ENCODE measurements at places on chromosomes 11 and 22.

GRCh38 chr11:92917927-92918326 lies 51.5 kb upstream of the MTNR1B start:
- no peak for DNase-seq

DNA sequence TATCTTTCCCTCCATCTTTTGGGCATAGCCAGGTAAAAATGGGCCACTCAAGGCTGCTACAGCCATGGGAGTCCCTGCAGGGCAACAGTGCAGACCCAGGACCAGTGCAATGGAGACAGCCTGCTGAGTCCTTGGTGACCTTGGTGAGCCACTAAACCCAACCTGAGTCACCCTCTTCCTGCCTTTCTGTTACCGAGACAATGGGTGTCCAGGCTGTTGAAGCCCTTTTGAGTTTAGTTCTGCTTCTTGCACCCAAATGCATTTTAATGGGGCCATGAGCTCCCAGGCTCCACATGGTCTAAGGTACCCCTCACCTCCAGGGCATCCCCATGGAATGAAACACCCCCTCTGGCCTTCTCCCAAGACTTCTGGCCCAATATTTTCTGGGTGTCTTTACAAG lies 874 bp upstream of the PLAAT4 start:
- no peak for DNase-seq

GRCh38 chr11:35963911-35964310 lies 20.0 kb downstream of the LDLRAD3 start:
- DNase-seq, result no peak

DNA sequence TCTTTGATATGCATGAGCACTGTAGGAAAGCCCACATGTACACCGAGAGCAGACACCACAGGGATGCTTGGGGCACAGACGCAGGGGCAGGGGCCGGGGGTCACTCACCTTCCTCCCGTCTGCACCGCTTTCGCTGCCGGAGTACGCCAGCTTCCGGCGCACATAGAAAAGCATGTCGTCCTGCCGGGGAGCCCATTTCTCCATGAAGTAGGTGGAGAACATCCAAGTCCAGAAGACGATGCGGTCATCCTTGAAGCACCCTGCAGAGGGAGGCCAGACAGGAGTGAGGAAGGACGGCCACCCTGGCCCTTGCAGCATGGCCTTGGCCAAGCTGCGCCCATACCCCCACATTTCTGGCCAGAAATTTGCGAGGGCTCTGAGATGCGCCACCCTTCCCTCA lies 28.8 kb downstream of the KIAA0930 start:
- DNase-seq, result no peak

DNA sequence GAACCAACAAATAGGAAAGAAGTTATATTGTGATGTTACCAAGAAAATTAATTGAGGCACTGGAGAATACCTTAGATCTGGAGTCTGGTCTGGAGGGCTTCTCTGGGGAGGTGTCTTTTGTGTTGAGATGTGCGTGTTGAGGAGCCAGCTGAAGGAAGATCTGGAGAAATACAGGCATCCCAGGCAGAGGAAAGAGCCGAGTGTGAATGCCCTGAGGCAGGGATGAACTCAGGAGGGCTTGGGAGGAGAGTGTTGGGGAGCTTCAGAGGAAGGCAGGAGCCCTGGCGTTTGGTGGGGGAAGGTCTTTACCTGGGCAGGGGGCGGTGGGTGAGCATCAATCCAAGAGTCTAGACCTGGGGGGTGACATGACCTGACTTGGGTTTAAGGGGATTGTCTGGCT lies 13.1 kb downstream of the SYNGR1 start:
- peak; percentile 63 for DNase-seq

- no peak for DNase-seq
These were observed 368.4 kb upstream of the MTNR1B start for GRCh38 chr11:92601048-92601447.

DNA sequence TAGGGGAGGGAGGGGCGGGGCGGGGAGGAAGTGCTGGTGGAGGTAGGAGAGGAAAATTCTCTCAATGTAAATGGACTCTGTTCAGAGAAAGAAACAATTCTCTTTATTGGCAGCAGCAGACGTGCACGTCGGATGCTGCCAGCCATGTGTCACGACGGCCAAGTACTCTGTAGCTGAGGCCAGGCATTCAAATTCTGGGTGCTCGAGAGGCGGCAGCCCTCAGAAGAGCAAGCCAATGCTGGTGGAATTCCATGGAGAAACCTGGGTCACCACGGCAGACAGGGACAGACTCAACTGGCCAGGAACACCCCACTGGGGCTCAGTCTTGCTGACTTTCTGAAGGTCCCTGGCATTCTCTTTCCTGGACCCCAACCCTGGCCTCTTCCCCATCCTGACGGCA lies 90.8 kb downstream of the ABTB2 start:
- no peak for DNase-seq

DNA sequence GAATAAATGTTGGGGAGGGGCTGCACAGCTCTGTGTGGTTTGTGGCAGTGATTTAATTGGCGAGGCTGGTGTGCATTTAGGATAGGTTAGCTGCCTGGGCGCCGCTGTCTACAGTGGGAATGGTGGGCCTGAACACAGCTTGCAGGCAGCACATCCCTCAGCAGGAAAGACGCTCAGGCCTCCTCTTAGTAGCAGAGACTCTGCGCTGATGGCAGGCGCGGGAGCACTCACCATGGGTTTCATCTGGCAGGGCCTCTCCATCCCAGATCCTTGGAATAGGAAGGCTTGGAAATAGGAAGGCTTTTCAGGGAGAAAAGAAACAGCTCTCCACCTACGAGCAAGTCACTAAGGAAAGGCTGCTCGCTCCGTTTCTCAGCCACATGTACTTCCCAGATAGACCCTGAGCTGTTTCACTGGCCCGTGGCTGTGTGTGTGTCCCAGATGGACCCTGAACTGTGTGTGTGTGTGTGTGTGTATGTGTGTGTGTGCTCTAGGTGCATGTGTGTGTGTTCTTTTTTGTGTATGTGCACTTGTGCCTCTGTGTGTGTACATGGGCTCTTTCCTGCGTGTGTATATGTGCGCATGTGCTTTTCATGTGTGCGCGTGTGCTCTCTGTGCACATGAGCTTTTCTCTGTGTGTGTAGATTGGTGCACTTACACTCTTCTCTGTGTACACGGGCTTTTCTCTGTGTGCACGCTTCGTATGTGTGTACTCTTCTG lies 144.0 kb downstream of the TBC1D22A start:
- no peak for DNase-seq

- DNase-seq, result no peak
These were observed 1.5 kb downstream of the PRRG4 start for GRCh38 chr11:32831221-32831620.

DNA sequence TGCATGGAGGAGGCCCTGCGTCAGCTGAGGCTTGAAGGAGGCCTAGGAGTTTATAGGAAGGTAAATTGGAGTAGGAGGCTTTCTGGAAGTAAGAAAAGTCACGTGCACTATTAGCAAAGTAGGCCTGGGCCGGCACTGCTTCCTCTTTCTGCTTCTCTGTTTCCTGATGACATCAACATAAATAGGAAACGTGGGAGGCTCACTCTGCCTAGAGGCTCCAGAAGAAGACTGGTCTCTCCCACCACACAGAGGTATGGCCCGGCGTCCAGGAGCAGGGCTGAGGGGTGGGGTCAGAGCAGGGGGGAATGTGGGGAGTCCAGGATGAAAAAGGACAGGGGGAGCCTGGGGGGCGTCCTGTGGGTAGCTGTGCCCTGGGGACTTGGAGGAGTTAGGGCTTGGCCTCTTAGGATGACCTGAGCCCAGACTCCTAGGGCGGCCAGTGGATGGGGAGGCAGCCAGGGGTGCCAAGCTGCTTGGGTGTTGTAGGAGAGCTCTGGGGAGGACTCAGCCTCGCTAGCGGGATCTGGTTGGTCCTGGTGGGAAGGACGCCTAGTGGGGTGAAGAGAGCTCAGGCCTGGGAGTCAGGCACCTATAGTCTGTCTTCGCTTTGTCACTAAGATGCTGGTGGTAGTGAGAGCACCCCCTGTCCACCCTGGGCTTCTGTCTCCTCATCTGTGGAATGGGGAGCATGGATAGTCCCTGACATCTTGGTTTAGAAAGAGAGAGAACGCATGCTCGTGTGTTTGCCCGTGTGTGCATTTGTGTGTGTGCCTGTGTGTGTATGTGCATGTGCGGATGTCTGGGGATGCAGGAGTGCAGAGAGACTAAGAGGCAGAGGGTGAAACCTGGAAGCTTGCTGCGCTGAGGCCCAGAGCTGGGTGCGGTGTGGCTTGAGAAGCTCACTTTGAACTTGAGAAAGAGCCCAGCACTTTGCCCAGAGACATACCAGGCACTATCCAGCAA lies at the start of gene CSF2RB:
TSS of gene CSF2RB (plus strand) at position 202 of the 963 bp plus-strand sequence. CDS start 8,580 bp downstream, outside the sequence.
- DNase-seq, result no peak

- DNase-seq, result peak; percentile 50
These were observed 266.5 kb downstream of the TENM4 start for GRCh38 chr11:79174045-79175008.

GRCh38 chr22:26860301-26860700 lies 202.9 kb downstream of the MIAT start:
- no peak for DNase-seq

DNA sequence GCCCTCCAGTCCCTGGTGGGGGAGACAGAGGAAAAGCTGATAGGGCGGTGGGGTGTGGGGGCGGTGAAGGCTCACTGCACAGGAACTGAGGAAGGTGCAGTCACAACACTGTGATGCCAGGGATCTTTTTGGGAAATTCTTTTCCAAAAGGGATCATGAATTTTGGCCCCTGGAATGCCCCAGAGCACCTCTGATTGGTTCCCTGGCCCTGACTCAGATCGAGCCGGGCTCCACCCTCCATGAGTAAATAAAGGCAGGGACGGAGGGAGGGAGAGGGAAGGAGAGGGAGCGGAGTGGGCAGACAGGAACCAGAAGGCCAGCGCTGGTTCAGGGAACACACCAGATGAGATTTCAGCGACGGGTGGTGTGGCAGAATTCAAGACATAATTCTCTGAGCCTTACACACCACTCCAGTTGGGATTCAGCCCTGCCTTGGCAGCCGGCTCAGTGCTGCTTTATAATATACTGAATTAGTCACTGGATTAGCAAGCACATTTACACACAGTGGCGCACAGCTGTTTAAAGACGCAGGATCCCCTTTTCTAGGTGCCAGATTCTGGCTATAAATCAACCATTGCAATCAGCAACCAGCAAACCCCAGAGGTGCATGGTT lies 80.3 kb downstream of the ETS1 start:
- DNase-seq, result peak; percentile 76

- DNase-seq, result peak; percentile 70
These were observed 2.1 kb downstream of the PNPLA3 start for GRCh38 chr22:43925433-43926348.

DNA sequence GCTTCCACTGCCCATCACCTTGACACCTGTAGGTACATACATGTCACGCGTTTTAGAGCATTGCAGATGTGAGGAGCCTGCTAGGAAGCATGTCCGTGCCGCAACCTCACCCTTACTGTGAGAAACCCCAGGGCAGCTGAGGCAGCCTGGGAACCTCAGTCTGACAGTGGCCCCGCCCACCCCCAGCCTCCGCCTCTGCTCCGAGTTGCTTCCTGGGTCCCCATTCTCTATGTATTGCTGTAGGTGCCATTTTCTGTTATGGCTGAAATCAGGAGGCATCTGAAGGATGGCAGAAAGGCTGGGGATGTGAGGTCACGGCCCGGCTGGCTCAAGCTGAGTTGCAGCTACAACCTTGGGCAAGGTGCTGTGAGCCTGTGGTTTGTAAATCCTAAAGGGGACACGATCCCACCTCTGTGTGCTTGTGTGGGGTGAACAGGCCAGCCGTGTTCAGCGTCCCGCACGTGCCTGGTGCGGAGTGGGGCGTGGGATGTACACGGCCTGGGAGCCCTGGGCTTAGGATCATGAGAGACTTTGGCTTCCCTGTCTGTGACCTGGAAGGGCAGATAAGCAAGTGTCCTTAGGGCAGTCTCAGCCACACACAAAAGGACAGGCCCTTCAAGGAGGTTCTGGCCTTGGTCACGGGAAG lies 102.7 kb downstream of the PHF21B start:
- DNase-seq, result no peak

DNA sequence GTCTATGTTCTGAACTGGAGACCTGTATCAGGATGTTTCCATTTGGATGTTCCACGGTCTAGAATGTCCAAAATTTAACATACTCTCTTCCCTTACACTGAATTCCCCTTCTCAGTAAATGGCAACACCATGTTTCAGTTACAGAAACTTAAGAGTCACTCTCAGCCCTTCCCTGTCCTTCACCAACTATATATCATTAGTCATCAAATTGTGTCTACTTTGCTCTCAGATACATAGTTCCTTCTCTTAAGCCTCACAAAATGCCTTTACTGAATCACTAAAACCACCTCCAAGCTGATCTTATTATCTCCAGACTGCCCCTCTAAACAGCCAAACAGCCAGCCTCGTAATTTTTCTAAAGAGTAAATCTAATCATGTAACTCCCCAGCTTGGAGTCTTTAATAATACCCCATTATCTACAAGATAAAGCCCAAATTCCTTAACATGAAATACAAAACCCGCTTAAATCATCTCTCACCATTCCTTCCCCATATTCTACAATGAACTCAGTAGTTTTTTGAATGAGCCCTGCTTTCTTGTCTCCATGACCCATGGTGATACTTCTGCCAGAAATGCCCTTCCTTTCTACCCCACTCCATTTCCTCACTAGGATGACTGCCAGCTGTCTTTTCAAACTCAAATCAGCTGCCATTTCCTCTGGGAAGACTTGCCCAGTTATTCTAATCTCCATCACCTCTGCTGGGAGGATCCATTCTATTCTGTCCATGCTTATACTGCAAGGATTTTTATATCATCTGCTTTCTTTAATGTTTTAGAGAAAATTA lies 102.7 kb upstream of the ARHGAP42 start:
- no peak for DNase-seq

GRCh38 chr22:29824677-29825076 lies 13.4 kb downstream of the ASCC2 start:
- no peak for DNase-seq

- no peak for DNase-seq
These were observed 14.1 kb downstream of the YDJC start for GRCh38 chr22:21615731-21616130.

GRCh38 chr11:84524422-84525051 lies 1102.6 kb downstream of the DLG2 start:
- no peak for DNase-seq

- peak; percentile 61 for DNase-seq
These were observed 5.4 kb downstream of the PDE2A start for GRCh38 chr11:72668629-72669347.

DNA sequence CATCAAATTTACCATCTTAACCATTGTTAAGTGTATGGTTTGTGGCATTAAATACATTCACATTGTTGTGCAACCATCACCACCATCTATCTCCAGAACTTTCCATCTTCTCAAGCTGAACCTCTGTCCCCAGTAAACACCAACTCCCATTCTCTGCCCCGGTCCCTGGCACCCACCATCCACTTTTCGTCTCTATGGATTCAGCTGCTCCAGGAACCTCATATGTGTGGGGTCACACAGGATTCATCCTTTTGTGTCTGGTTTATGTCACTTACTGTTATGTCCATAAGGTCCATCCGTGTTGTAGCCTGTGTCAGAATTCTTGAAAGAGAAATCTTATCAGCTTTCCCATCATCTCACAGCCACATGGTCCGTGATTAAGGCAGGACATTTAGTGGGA lies 16.3 kb downstream of the TSPAN32 start:
- DNase-seq, result no peak

GRCh38 chr22:39974065-39974464 lies 13.9 kb downstream of the TMA7B start:
- DNase-seq, result no peak

All from ELF-1 (cell line).